Transverse colon (tissue), 4 donors: ENCODE measurements at places on chromosomes 5 and 9. TPM values are rescaled to one million over a fixed set of nuclear protein-coding genes. Genes with fewer than 3 reads are reported as not detected.
A peak's percentile ranks its signal among the peaks of the same experiment; 100 is the strongest.

GRCh38 chr9:114371973-114372917, 15.5 kb downstream of the AKNA start:
- DNase-seq = peak; percentile 45

DNA sequence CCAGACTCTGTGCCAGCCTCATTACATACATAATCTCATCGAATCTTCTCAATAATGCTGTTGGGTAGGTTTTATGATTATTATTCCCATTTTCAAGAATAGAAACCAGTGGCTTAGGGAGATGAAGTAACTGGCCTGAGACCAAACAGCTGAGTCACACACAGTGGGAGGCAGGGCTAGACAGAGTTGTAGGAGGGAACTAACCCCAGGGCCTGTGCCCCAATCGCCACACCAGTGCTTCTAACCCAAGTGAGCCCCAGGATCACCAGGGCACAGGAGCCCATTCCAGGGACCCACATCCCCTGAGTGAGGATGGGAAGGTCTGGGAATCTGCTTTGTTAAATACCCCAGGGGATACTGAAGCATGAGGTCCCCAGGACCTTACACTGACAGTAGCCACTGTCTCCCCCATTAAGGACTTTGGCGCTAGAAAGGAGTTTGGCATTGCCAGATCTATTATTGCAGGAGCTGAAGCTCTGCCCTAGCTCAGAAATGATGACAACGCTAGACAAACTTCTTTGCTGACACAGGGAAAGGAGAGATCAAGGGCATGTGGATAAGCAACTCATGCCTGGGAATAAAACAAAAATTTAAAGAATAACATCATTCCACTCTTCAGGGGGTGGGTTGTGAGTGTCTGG, 63.8 kb upstream of the PPARGC1B start:
- no peak for DNase-seq

GRCh38 chr9:1995084-1995483, 20.1 kb upstream of the SMARCA2 start:
- DNase-seq = no peak

DNA sequence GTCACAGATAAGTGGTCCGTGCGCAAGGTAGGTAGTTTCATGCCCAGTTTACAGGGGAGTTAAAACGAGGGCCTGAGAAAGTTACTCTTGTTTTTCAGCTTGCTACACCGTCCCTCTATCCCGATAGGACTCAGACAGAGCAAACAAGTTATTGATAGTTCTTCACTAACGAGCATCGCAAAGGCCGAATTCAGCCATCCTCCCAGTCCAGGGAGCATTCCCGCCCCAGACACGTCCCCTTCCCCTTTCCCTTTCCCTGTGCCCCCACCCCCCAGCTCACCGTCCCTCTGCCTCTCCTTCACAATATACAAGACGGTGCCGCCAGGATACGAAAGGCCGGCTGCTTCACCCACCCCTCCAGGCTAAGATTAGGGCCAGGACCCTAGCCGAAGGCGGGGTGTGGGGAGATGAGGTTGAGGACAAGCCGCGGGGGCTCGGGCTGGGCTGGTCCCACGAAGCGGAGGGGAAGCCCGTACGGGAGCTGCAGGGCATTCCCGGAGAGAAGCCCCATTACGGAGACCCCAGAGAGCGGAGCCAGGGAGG, 599 bp downstream of the KIAA1191 start:
- peak; percentile 26 for DNase-seq

DNA sequence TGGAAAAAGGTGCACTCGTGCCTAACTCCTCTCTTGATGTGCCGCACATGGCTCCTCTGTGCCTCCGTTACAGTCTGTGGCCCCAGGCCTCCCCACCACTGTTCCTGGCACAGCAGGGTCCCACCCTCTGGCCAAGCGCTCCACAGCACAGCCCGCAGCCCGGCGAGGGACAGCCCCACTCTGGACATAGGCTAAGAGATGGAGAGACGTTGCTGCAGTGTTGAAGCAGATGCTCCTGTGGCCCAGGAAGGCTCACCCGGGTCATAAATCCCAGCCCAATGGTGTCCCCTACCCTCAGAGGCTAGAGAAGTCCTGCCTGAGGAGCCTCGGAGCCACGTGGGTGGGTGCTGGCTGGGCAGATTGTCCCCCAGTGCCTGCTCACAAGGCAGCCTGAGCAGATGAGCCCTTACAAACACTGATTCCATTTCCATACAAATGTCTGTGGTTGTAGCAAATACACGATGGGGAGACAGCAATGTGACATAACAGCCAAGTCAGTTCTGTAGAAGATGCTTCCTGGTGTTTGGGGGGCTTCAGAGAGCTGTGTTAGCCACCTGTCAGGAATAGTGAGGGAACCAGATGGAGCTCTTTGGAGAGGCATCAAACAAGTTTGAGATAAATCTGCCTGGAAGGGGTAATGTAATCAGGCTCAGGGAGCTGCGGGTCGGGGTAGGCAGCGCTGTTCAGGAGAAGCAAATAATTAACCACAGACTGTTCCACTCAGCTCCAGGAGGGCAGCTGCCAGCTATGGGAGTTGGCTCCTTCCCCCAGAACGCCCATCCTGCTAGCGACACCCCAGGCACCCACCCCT, 41.7 kb downstream of the C5orf15 start:
- no peak for DNase-seq

DNA sequence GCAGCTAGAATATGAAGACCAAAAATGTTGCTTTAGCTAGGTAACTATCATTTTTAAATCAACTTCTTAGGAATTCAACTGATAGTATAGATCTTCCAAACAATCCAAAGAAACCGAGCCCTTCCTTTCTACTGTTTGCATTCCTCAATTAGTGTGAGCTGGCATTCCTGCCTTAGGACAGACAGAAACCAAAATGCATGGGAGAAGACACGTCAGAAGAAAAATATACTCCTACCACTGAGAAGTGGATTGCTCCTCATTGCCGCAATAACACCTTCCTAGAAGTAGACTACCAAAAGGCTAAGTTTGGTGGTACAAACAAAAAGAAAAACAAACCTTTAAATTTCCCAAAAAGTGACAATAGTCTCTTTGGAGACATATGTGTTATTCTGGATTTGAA, 440.0 kb downstream of the SEMA5A start:
- DNase-seq = no peak

- no peak for DNase-seq
Observed at GRCh38 chr5:6393596-6394194, 15.3 kb upstream of the MED10 start.

- no peak for DNase-seq
Observed at GRCh38 chr5:130923543-130924124, 241.4 kb downstream of the HINT1 start.

GRCh38 chr9:131277910-131278701, 1.8 kb upstream of the FAM78A start:
- DNase-seq = peak; percentile 80

NPDC1 gene
- total RNA-seq = 452 TPM

C5orf58 gene
- not detected for total RNA-seq

PDGFRB gene
- total RNA-seq = 20.2 TPM

FGF18 gene
- total RNA-seq = not detected

PCDHB7 gene
- 0.55 TPM for total RNA-seq
